ENCODE measurements at places on chromosomes 16 and 17.

DNA sequence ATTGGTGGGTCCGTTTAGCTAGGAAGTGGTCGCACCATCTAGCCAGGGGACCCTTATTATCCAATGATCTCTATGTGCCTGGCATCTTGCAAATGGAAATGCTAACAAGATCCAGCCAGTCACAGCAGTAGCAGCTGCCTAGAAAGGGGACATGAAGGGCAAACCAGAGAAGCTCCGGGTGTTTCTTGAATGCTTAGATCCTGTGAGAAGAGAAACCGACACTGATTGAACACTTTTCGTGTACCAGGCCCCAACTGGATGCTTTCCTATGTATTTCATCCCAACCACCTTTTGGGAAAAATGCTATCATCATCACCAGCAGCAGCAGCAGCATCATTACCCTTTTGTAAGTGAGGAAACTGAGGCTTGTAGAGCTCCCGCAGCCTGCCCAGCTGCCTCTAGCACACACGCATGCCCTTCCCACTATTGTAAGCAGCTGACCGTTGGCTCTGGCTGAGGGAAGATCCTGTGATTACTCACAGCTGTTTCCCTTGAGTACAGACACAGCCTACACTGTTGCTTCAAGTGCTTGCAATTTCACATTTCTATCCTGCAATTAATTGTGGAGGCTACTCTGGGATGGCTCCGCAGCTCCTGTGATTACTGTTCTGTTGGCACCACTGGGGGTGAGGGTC is 180.7 kb upstream of the CACNG5 start:
- H3K36me3 ChIP-seq, result no peaks in the 10 kb centered on the region
- no peak overlapping the region for H3K27ac ChIP-seq
- H3K4me1 ChIP-seq, result peaks cover 11% of the 10 kb centered on the region
- no peaks in the 10 kb centered on the region for H3K27me3 ChIP-seq
- no peak for DNase-seq

GRCh38 chr17:62825182-62825581 is 17.1 kb upstream of the MARCHF10 start:
- no peak overlapping the region for H3K4me3 ChIP-seq
- peaks cover 10% of the 10 kb centered on the region for H3K4me1 ChIP-seq
- DNase-seq, result no peak
- no peak overlapping the region for H3K27ac ChIP-seq
- H3K36me3 ChIP-seq, result no peaks in the 10 kb centered on the region

DNA sequence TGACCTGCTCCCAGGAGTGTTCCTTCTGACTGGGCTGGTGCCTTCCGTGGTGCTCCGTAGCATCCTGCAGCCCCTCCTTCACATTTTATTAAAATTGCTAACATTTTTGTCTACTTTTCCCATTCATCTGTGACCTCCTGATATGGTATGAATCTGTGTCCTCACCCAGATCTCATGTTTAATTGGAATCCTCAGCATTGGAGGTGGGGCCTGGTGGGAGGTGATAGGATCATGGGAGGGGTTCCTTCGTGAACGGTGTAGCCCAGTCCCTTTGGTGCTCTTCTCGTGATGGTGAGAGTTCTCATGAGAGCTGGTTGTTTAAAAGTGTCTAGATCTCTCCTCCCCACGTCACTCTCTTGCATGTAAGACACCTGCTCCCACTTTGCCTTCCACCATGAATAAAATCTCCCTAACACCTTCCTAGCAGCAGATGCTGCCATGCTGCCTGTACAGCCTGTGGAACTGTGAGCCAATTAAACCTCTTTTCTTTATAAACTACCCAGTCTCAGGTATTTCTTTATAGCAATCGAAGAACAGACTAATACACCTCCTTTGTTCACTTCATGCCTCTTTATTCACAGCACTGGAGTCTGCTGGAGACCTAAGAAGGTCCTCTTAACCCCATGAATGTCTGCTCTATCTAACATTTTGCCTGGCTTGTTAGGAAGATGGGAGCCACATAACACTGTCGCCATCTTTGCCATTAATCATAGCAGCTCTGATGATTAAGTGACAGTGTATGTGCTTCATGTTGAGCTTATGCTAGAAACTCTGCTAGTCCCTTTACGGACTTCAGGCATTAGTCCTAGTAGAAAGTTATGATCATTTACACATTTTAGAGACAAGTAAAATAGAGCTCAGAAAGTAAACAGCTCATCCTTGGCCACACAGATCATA is 377.7 kb upstream of the MAF start:
- no peak for DNase-seq
- H3K27me3 ChIP-seq, result no peaks in the 10 kb centered on the region
- no peak overlapping the region for H3K4me3 ChIP-seq
- no peaks in the 10 kb centered on the region for H3K4me1 ChIP-seq

GRCh38 chr17:76200354-76200753 is 39.9 kb downstream of the RNF157 start:
- H3K36me3 ChIP-seq, result no peaks in the 10 kb centered on the region
- DNase-seq, result no peak
- H3K27me3 ChIP-seq, result no peaks in the 10 kb centered on the region
- H3K4me3 ChIP-seq, result no peak overlapping the region
- no peak overlapping the region for H3K27ac ChIP-seq

- H3K4me1 ChIP-seq, result no peaks in the 10 kb centered on the region
- H3K27me3 ChIP-seq, result no peaks in the 10 kb centered on the region
- no peak overlapping the region for H3K27ac ChIP-seq
- no peak for DNase-seq
Measured at GRCh38 chr17:71922439-71922838, 198.4 kb upstream of the SOX9 start.

DNA sequence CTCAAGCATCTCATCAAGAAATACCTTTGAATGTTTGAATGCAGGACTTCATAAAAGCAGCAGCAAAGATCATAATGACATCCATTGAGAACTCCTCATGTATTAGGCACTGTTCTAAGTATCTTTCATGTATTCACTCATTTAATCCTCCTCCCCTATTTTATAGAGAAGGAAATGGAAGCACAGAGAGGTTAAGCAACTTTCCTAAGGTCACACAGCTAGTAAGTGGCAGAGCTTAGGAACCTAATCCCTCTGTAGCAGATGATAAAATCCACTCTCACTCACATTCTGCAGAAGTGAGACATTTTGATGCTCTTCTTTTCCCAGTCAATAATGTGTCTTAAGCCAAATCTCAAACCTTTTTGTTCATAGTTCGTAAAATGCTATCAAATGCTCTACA is 350.8 kb upstream of the C16orf82 start:
- no peaks in the 10 kb centered on the region for H3K4me1 ChIP-seq
- H3K4me3 ChIP-seq, result no peak overlapping the region
- H3K36me3 ChIP-seq, result no peaks in the 10 kb centered on the region
- H3K27me3 ChIP-seq, result no peaks in the 10 kb centered on the region
- DNase-seq, result no peak

GRCh38 chr17:7437950-7438614 is 1.2 kb upstream of the FGF11 start:
- H3K4me1 ChIP-seq, result peaks cover 13% of the 10 kb centered on the region
- no peak overlapping the region for H3K27ac ChIP-seq
- H3K4me3 ChIP-seq, result no peak overlapping the region
- no peak for DNase-seq

DNA sequence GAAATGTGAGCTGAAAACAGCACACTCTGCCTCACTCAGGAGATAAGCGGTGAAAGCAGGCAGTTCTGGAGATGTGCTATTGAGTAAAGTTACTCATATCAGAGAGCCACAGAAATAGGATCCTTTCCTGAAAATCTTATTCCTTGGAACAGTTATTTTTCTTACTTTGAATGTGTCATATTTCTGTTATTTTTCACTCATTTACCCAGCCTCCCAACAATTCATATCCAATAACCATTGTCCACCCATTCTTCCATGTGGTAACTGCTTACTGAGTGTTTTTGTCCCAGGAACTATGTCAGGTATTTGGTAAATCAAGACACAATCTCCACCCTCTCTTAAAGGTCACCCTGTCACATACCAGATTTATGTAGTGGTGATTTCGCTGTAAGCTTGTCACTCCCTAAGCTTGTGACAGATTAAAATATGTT is 144.9 kb downstream of the PARN start:
- peaks cover 41% of the 10 kb centered on the region for H3K4me1 ChIP-seq
- no peaks in the 10 kb centered on the region for H3K27me3 ChIP-seq
- no peak for DNase-seq

- H3K4me3 ChIP-seq, result no peak overlapping the region
- no peak for DNase-seq
- H3K36me3 ChIP-seq, result no peaks in the 10 kb centered on the region
- no peaks in the 10 kb centered on the region for H3K4me1 ChIP-seq
Measured at GRCh38 chr16:73306901-73307413, 259.0 kb upstream of the ZFHX3 start.

- peak overlapping the region; percentile 92 for H3K4me3 ChIP-seq
- no peaks in the 10 kb centered on the region for H3K36me3 ChIP-seq
- no peak for DNase-seq
- peak overlapping the region; percentile 75 for H3K27ac ChIP-seq
- H3K4me1 ChIP-seq, result no peaks in the 10 kb centered on the region
Measured at GRCh38 chr16:28491230-28491969, 474 bp downstream of the CLN3 start.

DNA sequence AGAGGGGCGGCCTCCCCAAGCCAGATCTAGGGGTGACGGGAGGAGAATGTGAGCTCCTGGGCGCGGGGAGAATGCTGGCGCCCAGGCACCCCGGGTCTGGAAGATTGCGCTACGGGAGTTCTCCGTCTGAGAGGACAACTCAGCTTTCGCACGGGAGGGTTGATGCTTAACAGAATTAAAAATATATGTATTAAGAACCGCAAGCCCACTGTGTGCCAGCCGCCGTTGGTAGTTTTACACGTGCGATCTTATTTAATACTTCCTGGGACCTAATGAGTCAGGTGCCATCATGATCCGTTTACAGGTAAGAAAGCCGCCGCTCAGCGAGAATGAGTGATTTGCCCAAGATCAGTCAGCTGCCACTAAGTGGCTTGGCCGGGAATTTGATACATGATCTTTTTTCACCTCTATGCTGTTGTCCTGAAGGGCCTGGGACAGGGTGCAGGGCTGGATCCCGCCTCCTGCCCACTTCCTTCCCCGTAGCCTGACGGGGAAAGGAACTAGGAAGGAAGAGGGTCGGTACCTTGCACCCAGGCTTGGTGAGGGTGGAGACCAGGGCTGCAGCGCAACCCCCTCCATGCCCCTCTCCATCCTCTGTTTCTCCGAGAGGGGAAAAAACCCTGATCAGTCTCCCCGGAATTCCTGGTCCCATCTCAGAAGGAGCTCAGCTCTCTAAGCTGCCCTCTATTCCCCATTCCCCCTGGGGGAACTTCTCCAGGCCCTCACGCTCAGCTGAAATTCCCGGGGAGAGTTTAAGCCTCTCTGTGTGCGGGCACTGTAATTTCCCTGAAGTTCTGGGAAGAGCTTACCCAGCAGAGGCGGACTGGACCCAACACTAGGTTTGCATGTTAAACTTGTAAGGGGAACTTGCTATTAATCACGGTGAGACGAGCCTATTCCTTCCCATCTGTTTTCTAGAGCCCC is 983 bp downstream of the VAT1L start:
- DNase-seq, result no peak
- no peak overlapping the region for H3K27ac ChIP-seq
- H3K4me1 ChIP-seq, result no peaks in the 10 kb centered on the region
- H3K4me3 ChIP-seq, result no peak overlapping the region
- H3K27me3 ChIP-seq, result peaks cover 62% of the 10 kb centered on the region
- no peaks in the 10 kb centered on the region for H3K36me3 ChIP-seq

GRCh38 chr16:87740441-87740840 is 25.3 kb downstream of the KLHDC4 start:
- H3K4me3 ChIP-seq, result no peak overlapping the region
- H3K27ac ChIP-seq, result no peak overlapping the region
- no peak for DNase-seq
- 0 out of 2 replicates have a peak, but pooled peaks cover 2% of the 10 kb centered on the region for H3K4me1 ChIP-seq
- peaks cover 26% of the 10 kb centered on the region for H3K36me3 ChIP-seq

DNA sequence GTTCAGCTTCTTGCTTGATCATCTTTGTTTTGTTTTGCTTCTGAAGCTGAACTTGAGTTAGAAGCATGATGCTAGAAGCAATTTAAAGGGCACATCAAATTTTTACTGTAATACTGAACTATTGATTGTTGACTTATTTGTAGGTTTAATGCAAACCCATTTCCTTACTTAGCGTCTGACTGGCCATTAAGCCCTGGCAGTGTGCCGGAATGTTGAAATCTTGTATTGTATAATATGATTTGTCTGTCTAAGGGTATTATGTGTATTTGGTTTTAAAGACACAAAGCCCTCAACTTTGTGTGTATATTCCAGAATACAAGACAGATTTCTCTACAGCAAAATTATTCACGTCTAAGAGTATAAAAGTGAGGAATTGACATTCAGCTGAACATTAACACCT is 39.7 kb downstream of the NUP93 start:
- no peaks in the 10 kb centered on the region for H3K27me3 ChIP-seq
- H3K4me3 ChIP-seq, result no peak overlapping the region
- H3K36me3 ChIP-seq, result no peaks in the 10 kb centered on the region
- H3K27ac ChIP-seq, result no peak overlapping the region
- H3K4me1 ChIP-seq, result no peaks in the 10 kb centered on the region

DNA sequence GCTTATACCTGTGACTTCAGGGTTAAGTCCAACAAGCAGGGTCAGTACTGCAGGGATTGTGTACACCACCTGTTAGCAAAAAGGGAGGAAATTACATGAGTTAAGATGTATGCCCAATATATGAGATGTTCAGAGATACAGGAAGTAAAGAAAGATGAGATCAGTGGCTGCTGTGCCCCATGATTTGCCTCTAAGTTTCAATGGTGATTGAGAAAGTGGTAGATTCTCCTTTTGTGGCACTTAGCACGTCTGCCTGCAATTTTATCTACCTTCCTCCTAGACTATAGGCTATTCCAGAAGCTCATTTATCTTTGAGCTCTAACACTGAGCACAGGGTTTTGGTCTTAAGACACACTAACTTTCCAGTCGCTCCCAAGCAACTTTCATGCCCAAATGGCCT is 3.6 kb downstream of the TMEM220 start:
- no peaks in the 10 kb centered on the region for H3K4me1 ChIP-seq
- no peaks in the 10 kb centered on the region for H3K36me3 ChIP-seq
- DNase-seq, result no peak
- no peak overlapping the region for H3K4me3 ChIP-seq
- H3K27me3 ChIP-seq, result no peaks in the 10 kb centered on the region

DNA sequence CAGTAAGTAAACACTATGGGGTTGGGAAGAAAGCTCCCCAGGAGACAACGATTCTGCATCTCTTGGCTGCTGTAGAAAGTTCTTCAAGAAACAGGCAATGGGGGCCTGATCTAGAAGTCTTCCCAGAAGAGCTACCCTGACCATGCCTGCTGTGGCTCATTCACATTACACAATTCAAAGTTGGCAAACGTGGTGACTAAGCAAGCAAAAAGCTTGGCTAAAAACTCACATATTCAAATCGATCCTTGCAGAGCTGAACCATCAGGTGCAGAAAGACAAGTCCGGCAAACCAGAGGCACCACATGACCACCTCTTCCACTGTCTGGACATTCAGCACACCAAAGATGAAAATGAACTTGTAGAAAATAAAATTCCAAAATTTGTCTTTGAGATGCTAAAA is 16.1 kb downstream of the AMFR start:
- no peak overlapping the region for H3K27ac ChIP-seq
- H3K27me3 ChIP-seq, result no peaks in the 10 kb centered on the region
- H3K4me3 ChIP-seq, result no peak overlapping the region
- DNase-seq, result no peak
- peaks cover 19% of the 10 kb centered on the region for H3K36me3 ChIP-seq

GRCh38 chr16:62424206-62424605 is 388.0 kb upstream of the CDH8 start:
- no peak for DNase-seq
- H3K27ac ChIP-seq, result no peak overlapping the region
- no peaks in the 10 kb centered on the region for H3K27me3 ChIP-seq

GRCh38 chr16:24854607-24855171 is 8.9 kb downstream of the SLC5A11 start:
- no peaks in the 10 kb centered on the region for H3K36me3 ChIP-seq
- H3K27me3 ChIP-seq, result no peaks in the 10 kb centered on the region
- peaks cover 38% of the 10 kb centered on the region for H3K4me1 ChIP-seq
- H3K4me3 ChIP-seq, result no peak overlapping the region
- DNase-seq, result no peak
